ENCODE measurements at places on chromosomes 7 and 10.

DNA sequence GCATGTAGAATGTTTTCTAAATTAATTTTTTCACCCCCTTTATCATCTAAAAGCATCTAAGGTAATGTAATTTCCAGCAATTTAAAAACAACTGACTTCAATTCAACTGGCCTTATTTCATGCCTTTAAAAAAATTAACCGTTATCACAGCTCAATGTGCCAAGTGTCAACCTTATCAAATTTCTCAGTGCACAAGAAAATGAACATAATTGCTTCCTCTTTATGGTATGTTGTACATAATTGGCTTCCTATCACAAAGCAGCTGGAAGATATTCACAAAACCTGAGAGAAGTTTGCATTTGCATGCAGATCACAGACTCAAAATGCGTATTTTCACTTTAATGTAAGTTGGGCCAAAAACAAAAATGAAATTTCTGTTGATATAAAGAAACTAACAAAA is 966.4 kb downstream of the GRM8 start:
- no peaks in the 10 kb centered on the region for H3K36me3 ChIP-seq
- no peak for DNase-seq
- H3K27ac ChIP-seq = no peak overlapping the region
- no peak overlapping the region for H3K4me3 ChIP-seq

DNA sequence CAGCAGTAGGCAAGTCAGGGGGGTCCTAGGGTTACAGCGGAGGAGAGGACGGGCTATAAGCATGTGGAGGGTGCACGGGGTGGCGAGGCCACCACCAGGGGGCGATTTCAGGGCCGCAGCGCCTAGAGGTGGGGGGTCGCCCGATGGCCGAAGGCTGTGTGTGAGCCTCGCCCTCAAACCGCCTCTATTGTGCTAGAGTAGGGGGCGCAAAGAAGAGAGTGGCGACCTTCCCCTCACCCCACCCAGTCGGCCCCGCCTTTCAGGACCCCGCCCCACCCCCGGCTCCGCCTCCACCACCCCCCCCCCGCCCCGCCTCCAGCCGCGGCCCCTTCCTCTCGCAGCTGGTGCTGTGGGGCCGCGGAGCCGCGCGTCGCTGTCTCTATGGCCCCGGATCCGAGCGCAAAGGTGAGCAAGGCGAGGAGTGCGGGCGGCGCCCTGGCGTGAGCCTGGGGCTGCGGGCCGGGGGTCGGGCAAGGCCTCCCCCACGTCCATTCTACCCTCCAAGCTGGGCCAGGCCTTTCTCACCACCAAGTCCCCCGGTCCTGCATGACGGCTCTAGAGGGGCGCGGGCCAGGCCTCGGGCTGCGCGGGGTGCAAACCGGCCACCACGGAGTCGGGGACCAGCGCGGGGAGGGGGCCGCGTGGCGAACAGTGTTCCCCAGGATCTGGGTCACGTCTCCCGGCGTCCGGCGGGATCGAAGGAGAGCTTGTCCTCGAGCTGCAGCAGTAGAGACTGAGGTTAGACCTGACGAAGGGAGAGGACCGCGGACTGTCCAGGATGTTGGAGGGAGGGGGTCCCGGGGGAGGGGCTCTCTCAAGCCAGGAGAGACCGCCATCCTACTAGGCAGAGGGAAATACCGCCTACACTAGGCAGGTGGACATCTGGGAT is at the start of gene SEMA4G:
SEMA4G (plus strand) TSS at position 318 of the 889 bp plus-strand sequence. CDS start 3,409 bp downstream, outside the sequence.
- peak within 1 kb of the TSS; percentile 76 for H3K4me3 ChIP-seq
- peaks cover 6% of the 10 kb centered on the region for H3K4me1 ChIP-seq
- DNase-seq = peak; percentile 44
- no peaks in the 10 kb centered on the region for H3K27me3 ChIP-seq

DNA sequence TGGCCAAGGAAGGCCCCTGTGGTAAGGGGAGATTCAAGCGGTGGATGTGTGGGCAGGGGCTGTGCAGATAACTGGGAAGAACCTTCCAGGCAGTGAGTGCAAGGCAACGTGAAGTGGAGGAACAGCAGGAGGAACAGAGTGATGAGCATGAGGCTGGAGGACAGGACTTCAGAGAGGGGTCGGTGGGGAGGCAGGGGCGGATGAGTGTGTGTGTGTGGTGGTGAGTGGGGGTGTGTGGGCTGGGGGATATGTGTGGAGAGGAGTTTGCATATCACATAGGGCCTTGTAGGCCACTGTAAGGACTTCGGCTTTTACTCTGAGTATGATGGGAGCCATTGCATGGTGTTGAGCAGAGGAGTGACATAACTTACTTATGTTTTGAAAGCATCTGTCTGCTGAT is 73.8 kb downstream of the SYPL1 start:
- no peak overlapping the region for H3K4me3 ChIP-seq
- H3K36me3 ChIP-seq = no peaks in the 10 kb centered on the region
- no peak for DNase-seq
- peaks cover 54% of the 10 kb centered on the region for H3K4me1 ChIP-seq
- peak overlapping the region; percentile 17 for H3K27ac ChIP-seq
- H3K27me3 ChIP-seq = no peaks in the 10 kb centered on the region

- H3K36me3 ChIP-seq = peaks cover 15% of the 10 kb centered on the region
- peaks cover 3% of the 10 kb centered on the region for H3K4me1 ChIP-seq
- no peak overlapping the region for H3K4me3 ChIP-seq
- no peak for DNase-seq
Observed at GRCh38 chr7:24863626-24864025, 106.4 kb upstream of the GSDME start.

DNA sequence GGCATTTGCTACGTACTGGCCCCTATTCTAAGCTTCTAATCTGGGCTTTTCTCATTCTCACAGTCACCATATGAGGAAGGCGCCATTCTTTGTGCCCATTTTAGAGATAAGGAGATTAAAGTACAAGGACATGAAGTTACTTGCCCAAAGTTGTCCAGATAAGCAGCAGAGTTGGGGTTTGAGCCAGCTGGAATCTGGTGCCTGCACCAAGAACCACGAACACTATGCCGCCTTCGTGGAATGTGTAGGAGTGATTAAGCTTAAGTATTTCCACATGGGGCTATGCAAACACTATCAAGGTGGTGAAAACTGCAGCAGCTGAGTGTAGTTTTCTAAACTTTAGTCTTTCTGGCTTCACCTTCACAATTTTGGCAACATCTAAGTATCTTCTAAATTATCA is 342.7 kb upstream of the ETV1 start:
- H3K36me3 ChIP-seq = no peaks in the 10 kb centered on the region
- no peaks in the 10 kb centered on the region for H3K27me3 ChIP-seq
- no peaks in the 10 kb centered on the region for H3K4me1 ChIP-seq
- DNase-seq = no peak
- H3K4me3 ChIP-seq = no peak overlapping the region
- no peak overlapping the region for H3K27ac ChIP-seq

DNA sequence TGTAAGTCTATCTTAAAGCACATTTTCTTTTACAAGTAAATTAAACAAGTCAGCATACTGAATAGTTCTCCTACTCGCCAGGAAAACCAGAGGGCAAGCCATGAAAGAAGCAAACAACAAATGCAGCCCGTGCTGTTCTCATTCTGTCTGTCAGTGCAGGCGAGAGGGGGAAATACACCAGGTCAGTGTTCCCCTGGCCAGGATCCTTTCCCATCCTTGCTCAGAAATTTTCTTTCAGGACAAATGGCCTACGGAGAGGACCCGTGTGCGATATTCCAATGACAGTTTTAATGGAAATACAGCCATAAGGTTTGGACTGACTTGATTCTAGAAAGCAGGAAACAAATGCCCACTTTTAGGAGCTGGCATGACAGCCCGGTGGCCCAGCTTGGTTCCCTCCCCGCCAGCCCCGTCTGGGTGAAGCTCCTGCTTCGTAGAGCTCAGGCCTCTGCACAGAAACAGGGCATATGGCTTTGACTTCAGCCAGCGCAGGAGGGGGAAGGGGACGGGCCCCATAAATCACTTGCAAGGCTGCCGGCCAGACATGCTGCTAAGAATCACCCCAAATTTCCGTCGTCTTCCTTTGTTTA is 67.8 kb downstream of the FRMD4A start:
- peak overlapping the region; percentile 35 for H3K27ac ChIP-seq
- H3K36me3 ChIP-seq = no peaks in the 10 kb centered on the region
- DNase-seq = no peak
- H3K4me1 ChIP-seq = no peaks in the 10 kb centered on the region
- H3K27me3 ChIP-seq = peaks cover 8% of the 10 kb centered on the region
- no peak overlapping the region for H3K4me3 ChIP-seq

DNA sequence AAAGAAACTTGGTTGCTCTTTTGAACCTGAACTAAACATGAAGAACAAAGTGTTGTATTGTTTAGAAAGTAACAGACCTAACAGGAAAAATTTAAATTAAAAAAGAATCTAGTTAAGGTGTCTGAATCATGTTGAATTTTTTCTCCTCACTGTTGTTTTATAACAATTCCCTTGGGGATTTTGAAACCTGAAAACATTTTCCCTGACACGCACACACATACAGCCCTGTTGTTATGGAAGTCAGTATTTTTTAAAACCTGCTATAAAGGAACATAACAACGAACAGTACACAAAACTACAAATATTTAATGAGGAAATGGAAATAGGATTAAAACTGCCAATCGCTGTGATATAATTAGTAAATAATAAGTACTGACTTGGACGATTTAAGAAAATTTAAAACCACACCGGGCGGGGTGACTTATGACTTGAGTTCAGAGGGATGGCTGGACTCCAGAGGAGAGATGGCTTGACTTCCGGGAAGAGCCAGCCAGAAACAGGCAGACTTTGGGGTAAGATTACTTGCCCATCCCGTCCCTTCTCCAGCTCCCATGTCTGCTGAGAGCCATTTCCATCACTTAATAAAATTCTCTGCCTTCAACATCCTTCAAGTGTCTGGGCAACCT is 16.2 kb upstream of the SPOCK2 start:
- H3K27me3 ChIP-seq = no peaks in the 10 kb centered on the region
- DNase-seq = no peak
- H3K27ac ChIP-seq = peak overlapping the region; percentile 91
- H3K4me1 ChIP-seq = peaks cover 52% of the 10 kb centered on the region
- H3K4me3 ChIP-seq = peak overlapping the region; percentile 57
- H3K36me3 ChIP-seq = peaks cover 6% of the 10 kb centered on the region

DNA sequence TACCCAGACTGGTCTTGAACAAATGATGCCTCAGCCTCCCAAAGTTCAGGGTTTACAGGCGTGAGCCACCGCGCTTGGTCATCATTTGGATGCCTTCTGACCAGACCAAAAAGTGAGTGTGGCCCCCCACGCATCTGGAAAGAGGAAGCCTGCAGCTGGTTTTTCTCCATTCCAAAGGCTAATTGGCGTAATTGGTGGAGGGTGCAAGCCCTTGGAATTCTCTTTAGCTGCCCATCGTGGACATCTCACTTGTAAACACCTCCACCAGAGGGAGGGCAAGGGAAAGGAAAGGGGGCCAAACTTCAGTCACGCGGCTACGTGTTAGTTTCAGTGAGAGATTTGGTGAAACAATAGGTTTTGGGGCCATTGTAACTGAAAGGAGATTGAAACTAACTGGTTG is 4.1 kb upstream of the ARHGAP21 start:
- no peaks in the 10 kb centered on the region for H3K36me3 ChIP-seq
- DNase-seq = no peak
- no peak overlapping the region for H3K4me3 ChIP-seq
- H3K27me3 ChIP-seq = no peaks in the 10 kb centered on the region

- H3K27ac ChIP-seq = peak overlapping the region; percentile 50
- H3K4me3 ChIP-seq = no peak overlapping the region
- peaks cover 7% of the 10 kb centered on the region for H3K4me1 ChIP-seq
- no peaks in the 10 kb centered on the region for H3K36me3 ChIP-seq
Observed at GRCh38 chr10:75189266-75190096, 21.1 kb upstream of the VDAC2 start.

GRCh38 chr7:37070471-37070870 is 346.2 kb upstream of the AOAH start:
- H3K4me3 ChIP-seq = no peak overlapping the region
- H3K27me3 ChIP-seq = no peaks in the 10 kb centered on the region
- H3K36me3 ChIP-seq = peaks cover 24% of the 10 kb centered on the region
- DNase-seq = no peak
- no peak overlapping the region for H3K27ac ChIP-seq

DNA sequence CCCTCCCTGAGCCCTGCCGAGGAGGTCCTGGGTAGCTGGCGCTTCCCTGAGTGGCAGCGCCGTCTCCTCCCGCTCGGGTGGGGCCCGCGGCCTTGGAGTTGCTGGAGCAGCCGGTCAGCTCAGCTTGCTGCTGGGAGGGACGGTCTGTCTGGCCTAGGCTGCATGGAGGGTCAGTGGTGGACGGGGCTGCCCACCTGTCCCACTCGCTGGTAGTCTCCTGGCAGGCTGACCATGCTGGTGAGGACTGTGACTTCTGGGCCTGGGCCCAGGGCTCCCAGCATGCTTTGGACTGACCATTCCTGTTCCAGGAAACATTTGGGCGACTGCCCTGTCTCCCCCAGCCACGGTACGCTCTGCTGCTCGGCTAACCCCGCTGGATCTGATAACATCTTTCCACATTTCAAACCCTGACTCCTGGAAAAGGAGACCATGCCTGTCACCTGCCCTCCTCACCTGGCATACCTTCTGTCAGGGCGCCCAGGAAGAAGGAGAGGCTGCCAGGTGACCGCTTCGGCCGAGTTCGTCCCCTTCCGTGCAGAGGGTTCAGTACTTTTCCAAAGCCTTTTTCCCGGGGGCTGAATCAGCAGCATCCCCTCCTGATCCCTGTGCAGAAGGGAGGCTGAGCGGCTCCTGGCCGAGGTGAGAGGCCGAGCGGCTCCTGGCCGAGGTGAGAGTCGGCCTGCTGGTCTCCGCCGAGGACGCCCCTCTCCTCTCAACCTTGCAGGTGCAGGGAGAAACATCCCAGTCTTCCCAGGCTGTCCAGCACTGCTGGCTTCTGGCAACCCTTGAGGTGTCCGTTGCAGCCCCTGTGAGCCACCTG is 43.4 kb downstream of the FAM20C start:
- DNase-seq = no peak
- H3K4me3 ChIP-seq = no peak overlapping the region
- H3K4me1 ChIP-seq = peaks cover 1% of the 10 kb centered on the region
- H3K36me3 ChIP-seq = no peaks in the 10 kb centered on the region
- peaks cover 5% of the 10 kb centered on the region for H3K27me3 ChIP-seq
- no peak overlapping the region for H3K27ac ChIP-seq

DNA sequence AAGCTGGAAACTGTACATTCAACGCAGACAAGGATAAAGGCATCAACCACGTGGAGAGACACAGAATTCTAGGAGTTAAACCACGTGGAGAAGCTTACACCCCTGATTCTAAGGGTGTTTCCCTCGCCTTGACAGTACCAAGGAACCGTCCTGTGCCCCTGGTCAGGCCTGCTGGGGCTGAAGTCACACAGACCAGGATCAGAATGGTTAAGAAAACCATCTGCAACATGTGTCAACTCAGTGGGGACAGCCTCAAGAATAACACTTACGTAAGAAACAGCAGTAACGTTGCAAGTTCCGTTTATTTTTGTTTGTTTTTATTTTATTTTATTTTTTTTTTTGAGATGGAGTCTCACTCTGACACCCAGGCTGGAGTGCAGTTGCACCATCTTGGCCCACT is 55.6 kb downstream of the CHST15 start:
- H3K27me3 ChIP-seq = no peaks in the 10 kb centered on the region
- no peak overlapping the region for H3K27ac ChIP-seq
- H3K4me3 ChIP-seq = no peak overlapping the region
- no peak for DNase-seq
- peaks cover 22% of the 10 kb centered on the region for H3K4me1 ChIP-seq
- no peaks in the 10 kb centered on the region for H3K36me3 ChIP-seq

GRCh38 chr10:95214369-95214768 is 20.3 kb downstream of the ACSM6 start:
- H3K27ac ChIP-seq = no peak overlapping the region
- H3K36me3 ChIP-seq = peaks cover 8% of the 10 kb centered on the region
- no peaks in the 10 kb centered on the region for H3K27me3 ChIP-seq

GRCh38 chr7:52992001-52992400 is 43.4 kb upstream of the POM121L12 start:
- H3K36me3 ChIP-seq = no peaks in the 10 kb centered on the region
- no peaks in the 10 kb centered on the region for H3K4me1 ChIP-seq
- no peaks in the 10 kb centered on the region for H3K27me3 ChIP-seq
- no peak for DNase-seq
- H3K4me3 ChIP-seq = no peak overlapping the region

Data from naive thymus-derived CD8-positive, alpha-beta T cell (primary cell).